ENCODE measurements at places on chromosomes 4 and X. TPM values are rescaled to one million over a fixed set of nuclear protein-coding genes. Genes with fewer than 3 reads are reported as not detected.

Gene PIR
- total RNA-seq: 18.3 TPM

Gene NDUFC1
- 44.0 TPM for total RNA-seq

Gene IL13RA1
- 35.8 TPM for total RNA-seq

Gene GPR173
- 1.9 TPM for total RNA-seq

Gene SORBS2
- total RNA-seq: not detected

Gene DCAF12L1
- not detected for total RNA-seq

Gene VEGFC
- total RNA-seq: 39.3 TPM

Gene FRAS1
- total RNA-seq: 1.2 TPM

Gene PCSK1N
- total RNA-seq: 0.53 TPM

Gene BGN
- total RNA-seq: 4.3 TPM

Gene F11
- not detected for total RNA-seq

Gene RNF113A
- total RNA-seq: 16.0 TPM

Gene MAGEC3
- not detected for total RNA-seq

Gene LNX1
- total RNA-seq: 0.29 TPM

Gene ITM2A
- not detected for total RNA-seq
